Activated T-cell treated with anti-CD3 and anti-CD28 coated beads, Interleukin-2, amount 50 U/mL, for 4 hours (primary cell): ENCODE measurements at places on chromosomes 2 and 18. TPM values are rescaled to one million over a fixed set of nuclear protein-coding genes. Genes with fewer than 3 reads are reported as not detected.

Gene GAREM1
- total RNA-seq = 0.30 TPM

DNA sequence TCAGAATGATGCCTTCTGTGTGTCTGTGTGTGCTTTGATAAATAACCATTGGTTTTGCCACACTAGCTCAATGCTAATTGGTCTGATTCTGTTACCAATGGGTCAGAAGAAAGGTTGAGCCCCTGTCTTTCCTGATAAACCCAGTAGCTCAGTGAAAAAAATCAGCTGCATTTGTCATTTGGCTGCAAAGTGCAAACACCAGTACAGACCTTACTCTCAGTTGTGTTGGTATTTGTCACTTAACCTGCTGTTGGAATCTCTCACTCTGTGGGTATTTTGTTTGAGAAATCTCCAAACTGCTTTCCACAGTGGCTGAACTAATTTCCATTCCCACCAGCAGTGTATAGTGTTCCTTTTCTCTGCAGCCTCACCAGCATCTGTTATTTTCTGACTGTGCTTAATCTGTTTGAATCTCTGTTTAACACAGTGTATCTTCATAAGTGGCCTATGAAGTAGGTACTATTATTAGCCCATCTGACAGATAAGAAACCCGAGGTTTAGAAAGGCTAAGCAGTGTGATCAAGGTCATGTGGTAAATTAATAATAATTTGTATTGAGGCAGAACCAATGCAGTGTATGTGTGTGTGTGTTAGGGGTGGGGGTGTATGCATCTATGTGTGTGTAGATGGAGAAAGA lies 26.7 kb downstream of the LIMS1 start:
- DNase-seq = no peak

GRCh38 chr18:43396266-43396665 lies 119.0 kb upstream of the SYT4 start:
- no peak for DNase-seq

DNA sequence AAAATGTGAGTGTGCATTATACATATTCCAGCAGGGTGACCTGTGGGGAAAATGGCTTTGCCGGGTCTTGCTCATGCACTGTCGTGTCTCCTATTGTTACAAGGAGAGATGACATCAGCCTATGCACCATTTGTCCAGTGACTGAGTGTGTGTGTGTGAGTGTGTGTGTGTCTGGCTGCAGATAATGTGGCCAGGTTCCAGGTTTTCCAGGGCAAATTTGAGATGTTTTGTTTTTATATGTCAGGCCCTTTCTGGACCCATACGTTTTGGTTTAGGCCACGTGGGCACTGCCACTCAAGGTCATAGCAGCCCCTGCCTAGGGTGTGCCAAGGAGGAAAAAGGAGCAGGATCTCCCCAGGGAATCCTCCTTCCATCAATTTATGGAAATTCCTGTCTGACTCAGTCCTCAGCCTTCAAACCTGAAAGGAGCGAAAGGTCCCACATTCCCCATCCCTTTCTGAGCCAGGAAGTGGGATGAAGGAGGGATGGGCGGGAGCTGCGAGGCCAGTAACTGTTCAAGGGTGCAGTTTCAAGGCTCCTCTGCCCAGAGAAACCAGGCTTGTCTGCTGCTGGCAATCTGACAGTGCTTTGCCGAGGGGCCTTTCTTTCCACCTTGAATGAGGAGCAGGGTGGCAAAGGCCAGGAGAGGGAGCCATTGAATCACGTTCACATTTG lies 93.0 kb upstream of the SMAD2 start:
- no peak for DNase-seq
